Activated CD8-positive, alpha-beta T cell treated with anti-CD3 and anti-CD28 coated beads, Interleukin-2, amount 10 ng/mL, durations not matched to agents 7 days and 5 days (primary cell): ENCODE measurements at places on chromosomes 7 and 10. TPM values are rescaled to one million over a fixed set of nuclear protein-coding genes. Genes with fewer than 3 reads are reported as not detected.

The RELN gene
- total RNA-seq: not detected

The CCDC3 gene
- not detected for total RNA-seq

The EDRF1 gene
- total RNA-seq: 34.1 TPM

The LEP gene
- not detected for total RNA-seq

The RRP12 gene
- 30.9 TPM for total RNA-seq

The DNAJC30 gene
- 8.3 TPM for total RNA-seq

The AKR1B1 gene
- 99.8 TPM for total RNA-seq

The SLC26A4 gene
- 1.1 TPM for total RNA-seq

The CRHR2 gene
- not detected for total RNA-seq

The ECHDC3 gene
- 1.4 TPM for total RNA-seq

The PLEKHS1 gene
- not detected for total RNA-seq

The FGL2 gene
- 1.6 TPM for total RNA-seq

The FAM25C gene
- total RNA-seq: not detected

The IMMP2L gene
- 9.7 TPM for total RNA-seq

The TRIM50 gene
- not detected for total RNA-seq

The ANXA8 gene
- total RNA-seq: not detected

The H2BK1 gene
- not detected for total RNA-seq

The GRM3 gene
- total RNA-seq: not detected
